ENCODE measurements at places on chromosomes 7 and 10. TPM values are rescaled to one million over a fixed set of nuclear protein-coding genes. Genes with fewer than 3 reads are reported as not detected.
A peak's percentile ranks its signal among the peaks of the same experiment; 100 is the strongest.

CPVL gene
- 2.0 TPM for total RNA-seq

EGR2 gene
- 0.83 TPM for total RNA-seq

DNA sequence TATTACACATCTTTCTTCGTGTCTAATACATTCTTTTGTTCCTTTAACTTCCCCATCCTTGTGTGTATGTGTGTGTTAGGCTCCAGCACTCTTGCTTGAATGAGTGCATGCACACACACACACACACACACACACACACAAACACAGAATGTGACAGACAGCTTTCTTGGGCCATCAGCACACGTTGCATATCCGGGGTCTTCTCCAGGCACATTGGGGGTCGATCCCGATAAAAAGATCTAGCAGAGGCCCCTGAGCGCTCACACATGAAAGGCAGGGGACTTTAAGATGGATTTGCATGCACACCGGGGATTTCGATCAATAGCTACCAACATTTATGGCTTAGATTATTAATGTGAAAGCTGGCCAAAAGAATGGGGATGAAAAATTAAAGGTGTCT, 4.5 kb downstream of the SKIDA1 start:
- no peak for DNase-seq
- no peaks in the 10 kb centered on the region for H3K36me3 ChIP-seq
- no peak overlapping the region for H3K4me3 ChIP-seq
- peaks cover 29% of the 10 kb centered on the region for H3K4me1 ChIP-seq
- no peaks in the 10 kb centered on the region for H3K27me3 ChIP-seq

DNA sequence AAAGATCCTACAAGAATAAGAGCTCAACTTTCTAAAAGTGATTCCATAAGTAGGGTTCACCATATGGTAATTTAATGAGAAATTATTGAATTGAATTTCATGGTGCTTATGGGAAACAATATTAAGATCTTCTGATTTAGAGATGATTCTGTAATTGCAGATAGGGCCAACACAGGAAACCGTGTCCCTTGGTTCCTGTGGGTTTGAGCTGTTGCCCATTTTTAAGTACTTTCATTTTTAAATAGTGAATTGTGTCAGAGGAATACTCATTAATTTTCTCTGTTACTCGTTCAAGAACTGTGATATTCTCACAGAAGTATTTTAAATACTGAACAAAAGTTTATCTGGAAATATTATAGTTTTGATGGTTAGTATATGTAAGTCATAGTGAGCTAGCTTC, 129.2 kb downstream of the SRI start:
- no peak overlapping the region for H3K4me3 ChIP-seq
- no peaks in the 10 kb centered on the region for H3K36me3 ChIP-seq
- H3K4me1 ChIP-seq = no peaks in the 10 kb centered on the region
- H3K27me3 ChIP-seq = no peaks in the 10 kb centered on the region

GRCh38 chr10:86316990-86317389, 49.6 kb downstream of the GRID1 start:
- H3K36me3 ChIP-seq = no peaks in the 10 kb centered on the region
- DNase-seq = no peak

DNA sequence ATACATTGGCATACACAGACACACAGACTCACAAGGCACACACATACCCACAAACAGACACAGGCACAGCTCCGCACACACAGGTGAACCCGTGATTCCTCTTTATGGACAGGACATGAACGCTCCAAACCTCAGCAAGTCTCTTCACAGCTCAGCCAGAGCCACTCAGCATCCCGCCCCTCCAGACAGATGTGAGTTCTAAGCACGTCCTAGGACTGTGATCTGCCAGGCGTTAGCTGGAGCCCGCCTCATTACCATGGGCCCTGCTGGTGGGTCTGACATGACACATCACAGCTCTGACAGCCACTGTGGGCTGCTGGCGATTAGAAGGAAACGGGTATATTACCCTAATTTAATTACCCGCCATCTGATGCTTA, 176.7 kb upstream of the PPP2R2D start:
- no peak overlapping the region for H3K4me3 ChIP-seq
- no peaks in the 10 kb centered on the region for H3K4me1 ChIP-seq
- DNase-seq = no peak
- no peaks in the 10 kb centered on the region for H3K36me3 ChIP-seq
- no peak overlapping the region for H3K27ac ChIP-seq
- H3K27me3 ChIP-seq = peaks cover 3% of the 10 kb centered on the region

DNA sequence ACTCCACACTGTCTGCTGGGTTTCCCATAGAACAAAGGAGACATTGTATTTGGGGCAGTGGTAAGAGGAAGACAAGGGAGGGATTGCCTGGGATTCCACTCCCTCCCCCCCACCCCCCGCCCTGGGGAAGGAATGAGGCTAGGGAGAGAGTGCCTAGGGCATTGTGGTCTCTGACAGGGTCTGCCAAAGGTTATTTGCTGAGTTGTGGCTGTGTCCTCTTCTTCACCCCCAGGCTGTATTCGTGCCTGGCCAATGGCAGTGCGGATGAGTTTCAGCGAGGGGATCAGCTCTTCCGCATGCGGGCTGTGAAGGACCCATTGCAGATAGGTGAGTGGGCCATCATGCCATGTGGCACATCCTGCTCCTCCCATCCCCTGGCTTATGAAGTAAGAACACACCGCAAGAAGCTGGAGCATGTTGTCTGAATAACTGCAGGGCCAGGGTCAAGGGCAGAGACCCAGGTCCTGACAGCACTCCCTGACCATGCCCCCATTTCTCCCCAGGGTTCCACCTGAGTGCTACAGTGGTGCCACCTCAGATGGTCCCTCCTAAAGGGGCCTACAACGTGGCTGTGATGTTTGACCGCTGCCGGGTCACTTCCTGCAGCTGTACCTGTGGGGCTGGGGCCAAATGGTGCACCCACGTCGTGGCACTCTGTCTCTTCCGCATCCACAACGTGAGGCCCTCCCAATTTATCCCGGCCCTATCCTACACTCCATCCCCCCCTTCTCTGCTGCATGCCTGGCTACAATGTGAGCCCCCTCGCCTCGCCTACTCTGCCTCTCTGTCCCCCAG, 3.7 kb downstream of the ZSWIM8 start:
- peaks cover 52% of the 10 kb centered on the region for H3K36me3 ChIP-seq
- H3K27me3 ChIP-seq = no peaks in the 10 kb centered on the region
- H3K4me1 ChIP-seq = peaks cover 4% of the 10 kb centered on the region
- no peak overlapping the region for H3K27ac ChIP-seq

GRCh38 chr7:130954918-130955564, 221.0 kb upstream of the KLF14 start:
- no peak overlapping the region for H3K4me3 ChIP-seq
- H3K27me3 ChIP-seq = no peaks in the 10 kb centered on the region
- no peak for DNase-seq
- H3K36me3 ChIP-seq = no peaks in the 10 kb centered on the region

DNA sequence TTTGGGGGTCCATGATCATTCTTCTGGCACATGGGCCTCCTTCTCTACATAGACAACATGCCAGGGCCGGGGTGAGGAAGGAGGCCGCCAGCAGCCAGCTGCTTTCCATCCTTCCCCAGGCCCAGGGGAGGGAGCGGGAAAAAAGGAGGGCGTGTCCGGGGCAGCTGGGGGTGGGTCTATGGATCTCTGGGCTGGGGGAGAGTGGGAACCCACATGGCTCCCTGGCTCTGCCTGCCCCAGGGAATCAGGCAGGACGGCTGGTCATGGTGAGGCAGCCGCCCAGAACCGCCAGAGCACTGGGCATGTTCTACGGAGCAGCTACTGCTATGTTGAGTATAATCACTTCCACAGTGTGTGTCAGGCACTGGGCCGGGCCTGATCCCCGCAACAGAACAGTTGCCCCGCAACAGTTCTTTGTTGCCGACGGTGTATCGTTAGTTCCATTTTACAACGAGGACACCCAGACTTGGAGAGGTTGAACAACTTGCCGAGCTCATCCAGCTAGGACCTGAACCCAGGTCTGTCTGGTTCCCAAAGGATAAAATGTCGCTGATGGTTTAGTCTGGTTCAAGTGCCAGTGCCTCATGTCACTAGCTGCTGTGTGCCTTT, 6.4 kb upstream of the IRF5 start:
- no peak overlapping the region for H3K4me3 ChIP-seq
- peaks cover 53% of the 10 kb centered on the region for H3K27me3 ChIP-seq
- no peak for DNase-seq
- no peaks in the 10 kb centered on the region for H3K36me3 ChIP-seq
- H3K27ac ChIP-seq = no peak overlapping the region

MBLAC1 gene
- total RNA-seq = 3.1 TPM

DNA sequence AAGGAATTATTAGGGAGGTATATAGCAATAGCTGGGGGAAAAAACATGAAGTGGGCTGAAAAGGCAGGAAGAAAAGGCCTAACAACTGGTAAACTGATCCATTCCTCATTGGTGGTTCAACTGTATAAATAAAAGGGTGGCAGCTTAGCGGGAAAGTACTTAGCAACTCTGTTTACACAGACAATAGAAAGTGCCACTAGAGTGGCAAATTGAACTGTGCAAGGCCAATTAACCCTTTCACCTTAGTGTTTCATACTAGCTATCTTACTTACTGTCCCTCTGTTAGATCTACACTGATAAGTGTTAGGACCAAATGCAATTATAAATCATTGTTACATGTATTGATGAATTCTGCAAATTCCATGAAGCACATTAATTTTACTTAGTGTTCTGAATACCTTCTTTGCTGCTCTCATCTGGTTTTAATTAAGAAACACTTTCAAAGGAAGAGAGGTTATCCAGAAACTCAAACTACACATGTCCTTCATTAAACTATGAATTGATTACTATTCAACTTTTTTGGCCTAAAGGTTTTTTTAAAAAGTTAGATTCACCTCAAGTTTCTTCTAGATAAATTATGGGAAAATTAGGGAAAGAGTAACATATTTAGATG, 28.0 kb downstream of the DNAJC1 start:
- H3K27ac ChIP-seq = no peak overlapping the region
- no peak for DNase-seq
- no peak overlapping the region for H3K4me3 ChIP-seq

DNA sequence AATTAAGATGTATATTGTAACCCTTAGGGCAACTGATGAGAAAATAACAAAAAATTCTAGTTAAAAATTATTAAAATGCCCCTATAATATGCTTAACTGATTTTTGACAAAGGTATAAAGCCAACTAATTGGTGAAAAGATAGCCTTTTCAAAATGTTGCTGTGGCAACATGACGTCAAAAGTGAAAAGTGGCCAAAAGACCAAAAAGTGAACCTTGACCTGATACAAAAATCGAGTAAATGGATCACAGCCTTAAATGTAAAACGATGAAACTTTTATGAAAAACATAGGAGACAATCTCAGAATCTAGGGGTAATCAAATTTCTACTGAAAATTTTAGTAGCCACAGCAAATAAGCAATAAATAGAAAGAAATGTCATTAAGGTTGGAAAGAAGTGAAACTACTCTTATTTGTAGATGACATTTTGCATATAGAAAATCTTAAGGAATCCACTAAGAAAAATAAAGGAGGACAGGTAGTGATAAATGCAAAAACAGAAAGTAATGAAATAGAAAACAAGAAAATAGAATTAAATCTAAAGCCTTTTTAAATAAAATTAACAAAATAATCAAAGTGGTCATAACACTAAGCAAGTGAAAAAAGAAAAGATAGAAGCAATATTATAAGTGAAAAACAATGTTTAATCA, 285.6 kb downstream of the ADK start:
- no peaks in the 10 kb centered on the region for H3K4me1 ChIP-seq
- no peak for DNase-seq
- no peak overlapping the region for H3K4me3 ChIP-seq

- peaks cover 27% of the 10 kb centered on the region for H3K4me1 ChIP-seq
- no peaks in the 10 kb centered on the region for H3K27me3 ChIP-seq
- peak; percentile 65 for DNase-seq
- H3K4me3 ChIP-seq = peak overlapping the region; percentile 69
- H3K36me3 ChIP-seq = no peaks in the 10 kb centered on the region
These were observed 2.7 kb downstream of the CUL1 start for GRCh38 chr7:148701414-148701813.

HOXA5 gene
- not detected for total RNA-seq

- H3K4me3 ChIP-seq = no peak overlapping the region
- H3K36me3 ChIP-seq = no peaks in the 10 kb centered on the region
- DNase-seq = no peak
- H3K27me3 ChIP-seq = no peaks in the 10 kb centered on the region
- H3K4me1 ChIP-seq = no peaks in the 10 kb centered on the region
- no peak overlapping the region for H3K27ac ChIP-seq
These were observed 446.3 kb upstream of the POT1 start for GRCh38 chr7:125375942-125376341.

DNA sequence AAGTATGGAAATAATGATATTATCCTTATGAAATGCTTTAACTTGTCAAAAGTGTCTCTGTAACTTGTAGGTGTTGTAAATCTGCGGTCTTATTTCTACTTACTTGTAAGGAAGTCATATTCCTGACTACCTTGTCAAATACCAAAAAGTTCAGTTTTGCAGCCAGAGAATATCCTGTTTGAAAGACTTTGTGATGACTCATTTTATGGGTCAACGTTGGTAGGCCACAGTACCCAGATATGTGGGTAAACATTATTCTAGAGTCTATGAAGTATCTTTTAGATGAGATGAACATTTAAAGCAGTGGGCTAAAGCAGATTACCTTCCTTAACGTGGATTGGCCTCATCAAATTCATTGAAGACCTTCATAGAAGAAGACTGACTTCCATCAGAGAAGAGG, 195.3 kb downstream of the PPP1R9A start:
- H3K4me1 ChIP-seq = no peaks in the 10 kb centered on the region
- H3K36me3 ChIP-seq = no peaks in the 10 kb centered on the region
- DNase-seq = no peak
- no peak overlapping the region for H3K4me3 ChIP-seq

CYP2E1 gene
- 1.0 TPM for total RNA-seq

MYL10 gene
- not detected for total RNA-seq

DNA sequence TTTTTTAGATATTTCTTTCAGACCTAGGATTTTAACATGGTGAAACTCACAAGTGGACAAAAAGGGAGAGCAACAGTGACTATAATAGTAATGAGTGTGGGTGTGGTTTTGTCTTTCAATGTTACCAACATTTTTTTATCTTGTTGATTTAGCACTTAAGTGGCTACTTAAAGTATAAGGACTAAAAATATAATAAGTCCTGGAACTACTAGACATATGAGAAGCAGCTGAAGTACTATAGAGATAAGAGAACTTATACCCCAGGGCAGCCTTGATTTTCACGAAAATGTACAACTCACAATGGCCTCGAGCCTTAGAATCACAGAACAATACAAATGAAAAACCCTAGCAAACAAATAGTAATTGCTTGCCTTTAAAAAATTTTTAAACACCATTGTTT, 1151.8 kb downstream of the TYW1 start:
- no peaks in the 10 kb centered on the region for H3K36me3 ChIP-seq
- H3K27ac ChIP-seq = no peak overlapping the region

GRCh38 chr7:136640977-136641376, 227.5 kb upstream of the CHRM2 start:
- no peaks in the 10 kb centered on the region for H3K4me1 ChIP-seq
- no peak for DNase-seq
- H3K36me3 ChIP-seq = no peaks in the 10 kb centered on the region
- no peaks in the 10 kb centered on the region for H3K27me3 ChIP-seq

- no peak overlapping the region for H3K27ac ChIP-seq
- H3K4me1 ChIP-seq = no peaks in the 10 kb centered on the region
- no peaks in the 10 kb centered on the region for H3K27me3 ChIP-seq
- H3K36me3 ChIP-seq = no peaks in the 10 kb centered on the region
- no peak overlapping the region for H3K4me3 ChIP-seq
- DNase-seq = peak; percentile 7
These were observed 59.7 kb upstream of the RAB11FIP2 start for GRCh38 chr10:118106426-118106825.

CLCN1 gene
- not detected for total RNA-seq

- peaks cover 10% of the 10 kb centered on the region for H3K4me1 ChIP-seq
- DNase-seq = no peak
- H3K27ac ChIP-seq = no peak overlapping the region
- no peaks in the 10 kb centered on the region for H3K36me3 ChIP-seq
- peaks cover 40% of the 10 kb centered on the region for H3K27me3 ChIP-seq
- H3K4me3 ChIP-seq = no peak overlapping the region
These were observed 12.5 kb upstream of the TSPAN15 start for GRCh38 chr10:69438536-69439349.
